Left forelimb (tissue), 1 donor: ENCODE measurements at places on chromosomes 1 and 21.
A peak's percentile ranks its signal among the peaks of the same experiment; 100 is the strongest.

- DNase-seq, result no peak
Observed at GRCh38 chr1:151840421-151840820, 801 bp upstream of the C2CD4D start.

GRCh38 chr1:86998727-86999126 is 84.3 kb downstream of the HS2ST1 start:
- no peak for DNase-seq

- no peak for DNase-seq
Observed at GRCh38 chr1:245007852-245008251, 143.5 kb upstream of the HNRNPU start.

GRCh38 chr1:218025454-218025853 is 259.6 kb upstream of the RRP15 start:
- no peak for DNase-seq

- DNase-seq, result no peak
Observed at GRCh38 chr1:29933067-29933466, 696.7 kb downstream of the PTPRU start.

GRCh38 chr1:156659988-156660751 is 17.0 kb downstream of the NES start:
- peak; percentile 99 for DNase-seq

DNA sequence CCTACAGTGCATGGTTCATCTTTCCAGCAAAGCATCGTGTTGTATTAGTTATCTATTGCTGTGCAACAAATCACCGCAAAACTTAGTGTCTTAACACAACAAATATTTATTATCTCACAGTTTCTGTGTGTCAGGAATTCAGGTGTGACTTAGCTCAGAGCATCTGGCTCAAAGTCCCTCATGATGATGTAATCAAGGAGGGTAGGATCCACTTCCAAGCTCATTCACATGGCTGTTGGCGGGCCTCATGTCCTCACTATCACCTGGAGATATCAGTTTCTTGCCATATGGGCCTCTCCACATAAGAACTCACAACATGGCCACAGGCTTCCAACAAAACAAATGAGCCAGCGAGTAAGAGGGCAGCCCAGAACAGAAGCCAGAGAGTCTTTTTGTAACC is 135.6 kb upstream of the GJB5 start:
- DNase-seq, result no peak

DNA sequence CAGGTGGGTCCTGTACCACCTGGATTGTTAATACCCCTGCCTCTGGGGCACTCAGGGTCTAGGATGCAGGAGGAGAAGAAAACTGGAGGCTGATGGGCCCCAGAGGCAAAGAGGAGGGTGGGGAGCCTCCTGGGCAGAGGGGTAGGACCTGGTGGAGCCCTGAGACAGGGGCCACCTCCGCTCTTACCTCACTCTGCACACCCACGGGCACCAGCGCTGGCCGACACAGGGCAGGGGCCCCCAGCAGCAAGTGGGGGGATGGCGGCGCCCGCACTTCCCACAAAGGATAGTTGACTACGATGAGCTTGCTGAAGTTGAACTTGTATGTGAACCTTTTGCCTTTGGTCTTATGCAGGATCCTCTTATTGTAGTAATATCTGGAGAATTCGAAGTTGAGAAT is 1.1 kb downstream of the ETV3L start:
- DNase-seq, result no peak
